ENCODE measurements at places on chromosomes 6 and 20.

DNA sequence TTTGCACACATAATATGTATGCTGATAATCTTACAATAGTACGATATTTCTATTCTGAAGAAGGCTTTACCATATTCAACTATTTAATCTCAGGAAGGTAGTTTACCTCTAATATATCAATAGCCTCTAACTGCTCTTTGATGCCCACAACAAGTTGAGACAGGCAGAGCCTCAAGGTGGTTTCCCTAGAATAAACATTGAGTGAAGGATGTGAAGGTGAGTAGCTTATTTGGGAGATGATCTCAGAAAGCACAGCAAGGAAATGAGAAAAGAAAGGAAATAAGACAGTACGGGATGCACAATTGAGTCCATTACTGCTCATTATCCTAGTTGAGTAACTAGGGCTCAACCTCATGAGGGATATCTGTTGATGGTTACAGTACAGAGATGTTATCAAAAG lies 638.4 kb downstream of the MAFB start:
- no peak for DNase-seq

- DNase-seq, result no peak
Measured at GRCh38 chr6:93407186-93407585, 12.2 kb downstream of the EPHA7 start.

DNA sequence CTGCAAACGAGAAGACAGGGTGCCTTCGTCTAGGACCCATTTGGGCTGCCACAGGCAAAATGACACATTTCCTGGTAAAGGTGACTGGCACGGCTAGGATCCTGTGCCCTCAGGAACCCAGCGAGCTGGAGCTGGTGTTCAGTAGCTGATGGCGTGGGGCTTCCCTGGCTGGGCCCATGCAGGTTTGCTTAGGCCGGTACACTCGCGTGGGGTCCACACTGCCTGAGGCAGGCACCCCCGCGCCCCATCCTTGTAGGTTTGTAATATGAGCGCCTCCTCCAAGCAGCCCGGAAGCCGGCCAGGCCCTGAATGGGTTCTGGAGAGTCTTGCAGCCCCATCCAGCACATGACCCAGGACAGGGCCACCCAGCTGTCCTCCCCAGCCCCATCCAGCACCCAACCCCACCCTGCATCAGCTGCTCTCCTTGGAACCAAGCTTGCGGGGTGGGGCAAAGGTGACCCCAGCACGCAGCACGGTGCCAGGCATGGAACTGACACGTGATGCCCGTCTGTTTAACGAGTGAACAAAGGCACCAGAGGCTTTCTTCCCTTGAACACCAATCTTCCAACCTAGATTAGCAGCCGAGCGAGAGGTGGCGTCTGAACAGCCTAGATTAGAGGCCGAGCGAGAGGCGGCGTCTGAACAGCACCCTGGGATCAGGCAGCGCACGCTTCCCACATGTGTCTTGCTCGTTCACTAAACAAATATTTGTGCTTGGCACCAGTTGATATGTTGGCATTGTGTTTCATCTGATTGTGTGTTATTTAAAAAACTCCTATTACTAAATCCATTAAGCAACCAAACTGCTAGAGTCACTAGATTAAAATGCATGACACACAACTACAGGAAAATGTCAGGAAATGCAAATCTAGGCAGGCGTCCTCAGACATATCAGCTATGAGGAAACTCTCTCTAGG lies 112.1 kb downstream of the DLL1 start:
- DNase-seq, result peak; percentile 91

DNA sequence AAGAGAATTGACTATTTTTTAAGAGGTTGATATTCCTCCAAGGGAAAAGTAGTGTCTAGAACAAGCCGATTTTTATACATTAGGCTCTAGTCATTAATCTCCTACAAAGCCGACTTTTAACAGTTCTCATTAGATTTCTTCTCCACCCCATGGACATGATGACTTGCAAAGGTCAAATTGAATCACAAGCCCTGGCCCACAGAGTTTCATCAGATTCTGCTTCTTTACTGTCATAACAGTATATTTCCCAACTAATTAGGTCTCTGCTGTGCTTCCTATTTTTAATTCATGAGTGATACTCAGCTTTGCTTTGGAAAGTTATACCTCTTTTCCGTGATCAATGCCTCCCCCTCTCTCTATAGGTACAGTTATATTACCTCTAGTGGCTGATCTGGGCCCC lies 90.6 kb upstream of the ADGRB3 start:
- DNase-seq, result no peak

GRCh38 chr6:33983109-33983716 lies 162.7 kb downstream of the GRM4 start:
- DNase-seq, result no peak

GRCh38 chr20:43690943-43691598 lies 24.2 kb downstream of the MYBL2 start:
- no peak for DNase-seq

GRCh38 chr6:83258517-83258916 lies 65.4 kb downstream of the RWDD2A start:
- DNase-seq, result no peak

- no peak for DNase-seq
Measured at GRCh38 chr6:117531346-117531745, 48.9 kb downstream of the DCBLD1 start.

GRCh38 chr6:34518669-34519365 lies 37.3 kb downstream of the SPDEF start:
- peak; percentile 29 for DNase-seq

DNA sequence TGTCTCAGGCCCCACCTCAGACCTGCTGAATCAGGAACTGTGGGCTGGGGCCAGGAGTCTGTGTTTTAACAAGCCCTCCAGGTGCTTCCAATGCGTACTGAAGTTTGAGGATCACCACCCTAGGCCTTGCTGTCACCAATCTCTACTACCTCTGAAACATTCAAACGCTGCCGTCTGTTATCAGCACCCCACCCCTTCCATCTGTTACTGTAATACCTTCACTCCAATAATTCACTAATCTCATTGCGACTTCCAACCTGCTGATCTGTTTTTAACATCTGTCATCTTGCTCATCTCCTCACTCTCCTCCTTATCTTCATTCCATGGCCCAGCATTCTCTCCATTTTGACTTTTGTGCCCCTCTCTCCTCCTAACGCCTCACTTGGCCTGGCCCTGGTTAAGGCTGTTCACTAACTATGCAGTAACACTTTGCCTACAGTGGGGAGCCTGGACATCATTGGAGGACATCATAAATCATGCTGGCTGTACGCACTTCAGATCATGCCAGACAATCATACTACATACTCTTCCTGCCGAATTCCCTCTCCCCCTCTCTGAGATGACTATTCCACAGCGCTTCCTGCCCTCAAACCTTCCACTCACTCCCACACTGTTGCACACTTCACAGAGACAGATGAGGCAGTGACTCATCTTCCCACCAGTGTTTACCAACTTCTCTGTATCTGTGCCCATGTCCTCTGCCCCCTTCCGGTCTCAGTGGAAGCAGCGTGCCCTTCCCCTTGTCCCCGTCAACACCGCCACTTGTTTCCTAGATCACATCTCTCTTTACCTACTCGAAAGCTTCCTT lies 3.0 kb upstream of the GUCA1B start:
- DNase-seq, result no peak

GRCh38 chr20:8790442-8791074 lies 278.3 kb upstream of the PLCB4 start:
- DNase-seq, result no peak

- DNase-seq, result no peak
Measured at GRCh38 chr20:44465001-44465560, 10.6 kb upstream of the TTPAL start.

- peak; percentile 87 for DNase-seq
Measured at GRCh38 chr6:47188588-47189021, 121.1 kb downstream of the TNFRSF21 start.

GRCh38 chr20:50344232-50345071 lies 153.8 kb downstream of the CEBPB start:
- no peak for DNase-seq

DNA sequence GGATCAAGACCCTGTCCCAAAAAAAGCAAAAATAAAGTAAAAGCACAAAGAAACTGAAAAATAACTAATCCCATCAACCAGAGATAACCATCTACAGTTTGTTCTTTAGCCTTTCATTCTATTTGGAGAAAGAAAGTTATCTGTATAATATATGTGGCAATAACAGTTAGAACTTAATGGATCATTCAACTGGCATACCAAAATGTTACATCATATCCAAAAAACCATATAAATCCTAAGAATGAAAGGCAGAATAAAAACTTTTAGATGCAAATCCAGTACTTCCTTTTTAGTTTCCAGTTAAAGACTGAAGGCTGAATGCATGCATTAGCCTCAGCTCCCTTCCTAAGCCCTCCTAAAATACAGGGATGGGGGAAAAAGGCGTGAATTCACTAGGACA lies 25.2 kb downstream of the ILRUN start:
- DNase-seq, result no peak

DNA sequence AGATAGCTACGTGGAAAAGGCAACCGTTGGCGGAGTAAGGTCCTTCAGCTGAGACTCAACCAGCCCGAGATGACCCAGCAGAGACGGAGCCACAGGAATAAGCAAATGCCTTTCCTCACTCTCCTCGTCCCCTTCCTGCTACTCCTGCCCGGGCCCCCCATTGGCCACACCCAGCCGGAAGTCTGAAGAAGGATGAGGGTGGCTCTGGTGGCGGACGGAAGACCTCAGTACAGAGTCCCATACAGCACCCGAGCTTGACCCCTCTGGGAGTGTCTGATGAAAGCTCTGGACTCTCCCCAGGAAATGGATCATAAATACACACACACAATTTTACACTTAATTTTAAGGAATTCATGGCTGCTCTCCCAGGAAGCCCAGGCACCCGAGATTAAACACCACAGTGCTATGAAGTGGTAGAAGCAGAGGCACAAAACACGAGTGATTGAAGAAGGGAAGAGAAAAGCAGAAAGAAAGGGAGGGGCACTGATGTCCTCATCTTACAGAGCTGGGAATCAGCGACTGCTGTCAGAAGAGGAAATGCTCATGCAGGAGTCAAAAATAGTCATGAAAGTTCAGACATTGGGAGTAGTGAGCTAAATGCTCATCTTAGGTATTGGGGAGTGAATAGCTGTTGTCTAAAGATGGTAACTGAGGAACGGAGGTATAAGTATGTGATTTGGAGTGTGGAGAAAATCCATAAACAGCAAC lies 125.6 kb downstream of the BANF2 start:
- DNase-seq, result no peak

DNA sequence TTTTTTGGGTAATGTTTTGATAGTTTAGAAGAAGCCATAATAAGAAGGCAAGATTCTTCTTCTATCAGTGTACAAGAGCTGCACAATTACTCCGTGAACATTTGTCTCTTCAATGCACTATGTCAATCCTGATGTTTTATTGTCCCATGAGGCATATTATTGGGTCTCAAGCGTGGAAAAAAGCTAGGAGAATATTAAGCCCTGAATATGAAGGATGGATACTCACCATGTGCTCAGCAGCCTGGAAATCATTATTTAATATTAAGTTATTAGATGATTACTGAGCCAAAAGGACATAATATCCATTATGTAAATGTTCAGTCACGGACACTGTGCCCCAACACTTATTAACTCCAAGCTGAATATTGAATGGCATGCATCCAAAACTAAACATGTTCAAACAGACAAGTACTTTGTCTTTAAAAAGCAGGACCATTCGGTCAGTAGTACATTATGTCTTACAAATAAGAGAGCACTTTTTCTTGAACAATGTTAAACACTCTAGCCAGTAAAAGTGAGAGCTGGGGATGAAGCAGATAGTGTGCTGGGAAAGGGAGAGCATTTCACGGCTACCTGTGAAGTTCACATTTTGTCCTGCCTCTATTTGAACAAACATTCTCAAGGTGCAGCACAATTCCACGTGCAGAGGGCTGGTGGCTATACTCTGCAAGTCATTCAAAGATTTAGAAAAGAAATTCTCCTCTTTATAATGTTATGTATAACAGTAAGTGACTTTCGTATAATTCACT lies 70.6 kb upstream of the CNR1 start:
- DNase-seq, result no peak

- DNase-seq, result no peak
Measured at GRCh38 chr6:135033238-135033637, 21.4 kb downstream of the HBS1L start.

DNA sequence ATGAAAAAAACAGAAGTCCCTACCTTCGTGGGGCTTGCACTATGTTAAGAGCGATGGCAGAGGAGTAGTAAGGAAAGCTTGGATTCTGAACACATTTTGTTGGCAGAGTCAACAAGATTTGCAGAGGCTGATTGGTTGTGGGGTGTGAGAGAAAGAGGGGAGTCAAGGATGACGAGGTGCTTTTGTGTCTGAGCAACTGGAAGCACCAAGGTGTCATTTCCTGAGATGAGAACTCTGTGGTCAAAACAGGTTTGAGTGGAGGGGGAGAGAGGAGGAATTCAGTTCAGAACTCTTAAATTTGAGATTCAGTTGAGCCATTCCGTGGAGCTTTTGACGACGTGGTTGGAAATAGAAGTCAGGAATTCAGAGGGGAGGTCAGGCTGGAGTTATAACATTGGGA lies 3.5 kb downstream of the OCSTAMP start:
- no peak for DNase-seq

- no peak for DNase-seq
Measured at GRCh38 chr6:3749977-3750316, 1.6 kb downstream of the PXDC1 start.

- DNase-seq, result no peak
Measured at GRCh38 chr6:168828800-168829199, 387.8 kb downstream of the SMOC2 start.

DNA sequence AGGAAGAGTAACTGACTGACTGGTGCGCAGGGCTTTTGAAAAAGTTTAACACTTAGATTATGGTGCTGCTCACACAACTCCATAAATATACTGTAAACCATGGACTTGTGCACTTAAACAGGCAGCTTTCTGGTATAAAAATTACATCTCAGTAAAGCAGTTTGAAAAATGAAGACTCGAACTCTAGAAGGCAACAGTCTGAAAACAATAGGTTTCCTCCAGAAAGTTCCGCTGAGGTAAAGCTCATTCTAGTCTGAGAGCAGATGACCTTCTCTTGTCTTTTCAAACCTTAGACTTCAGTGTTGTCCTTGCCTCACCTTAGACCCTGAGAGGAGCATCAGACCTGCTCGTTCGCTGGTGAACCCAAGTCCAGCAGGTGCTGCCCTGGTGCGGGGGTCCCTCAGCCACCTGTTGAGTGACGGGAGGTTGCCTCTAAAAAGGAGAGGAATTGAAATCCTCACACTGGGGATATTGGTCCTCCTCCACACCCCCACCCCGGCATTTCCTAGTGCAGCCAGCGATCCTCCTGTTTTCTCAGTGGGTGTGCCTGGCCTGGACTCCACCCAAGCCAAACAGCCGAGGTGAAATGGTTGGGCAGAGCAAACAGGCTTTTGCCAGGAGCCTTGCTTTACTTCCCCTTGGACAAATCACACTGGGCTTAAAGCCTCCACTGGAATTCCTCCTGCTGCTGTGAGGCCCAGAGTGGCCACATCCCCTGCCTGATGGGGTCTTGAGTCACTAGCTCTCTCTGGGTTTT lies 14.7 kb upstream of the PYGB start:
- no peak for DNase-seq

All from RWPE2 (cell line).